ENCODE measurements at places on chromosomes 1 and 21.

GRCh38 chr1:43779805-43780403, 72.6 kb downstream of the ST3GAL3 start:
- no peak for DNase-seq

DNA sequence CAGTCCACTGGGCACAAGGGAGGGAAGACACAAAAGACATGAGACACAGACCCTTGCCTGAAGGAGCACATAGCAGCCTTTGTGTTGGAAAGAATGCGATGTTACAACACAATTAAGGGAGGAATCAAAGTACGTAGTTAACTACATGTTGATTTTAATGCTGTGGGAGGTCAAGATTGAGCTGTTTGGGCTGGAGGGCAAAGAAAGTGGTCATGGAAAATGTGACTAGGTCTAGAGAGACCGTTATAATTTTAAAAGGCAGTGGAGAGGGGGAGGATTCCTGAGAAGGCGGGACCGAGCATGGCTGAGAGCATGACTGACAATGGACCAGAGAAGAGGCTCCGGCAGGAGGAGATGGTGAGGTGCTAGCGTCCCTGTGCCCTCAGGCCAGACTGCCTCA, 111.8 kb upstream of the ATP1A1 start:
- no peak for DNase-seq

- no peak for DNase-seq
Measured at GRCh38 chr1:165426745-165427144, 18.2 kb downstream of the RXRG start.

- no peak for DNase-seq
Measured at GRCh38 chr1:88149686-88150085, 534.4 kb upstream of the PKN2 start.

GRCh38 chr21:22106720-22107410, 1108.7 kb downstream of the NCAM2 start:
- DNase-seq = no peak

DNA sequence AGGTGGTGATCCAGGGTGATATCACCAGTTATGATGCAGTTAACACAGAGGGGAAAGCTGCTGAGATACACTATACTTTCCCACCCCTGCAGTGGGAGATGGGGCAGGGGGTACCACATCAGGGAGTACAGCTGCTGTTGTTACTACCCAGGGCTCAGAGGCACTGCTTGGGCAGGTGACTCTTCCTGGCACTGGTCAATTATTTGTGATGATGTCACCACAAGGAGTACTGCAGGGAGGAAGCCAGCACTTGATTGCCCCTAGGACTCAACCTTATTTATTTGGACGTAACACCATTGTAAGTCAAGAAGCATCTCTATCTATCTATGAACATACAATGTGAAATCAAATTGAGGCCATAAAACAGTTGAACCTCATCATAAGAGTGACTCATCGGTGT, 10.1 kb downstream of the IFNAR1 start:
- DNase-seq = no peak

GRCh38 chr1:219304227-219305226, 130.8 kb downstream of the LYPLAL1 start:
- DNase-seq = no peak

Data from GOT3 (cell line).